ENCODE measurements at places on chromosomes 16 and 17.

- no peak for DNase-seq
Measured at GRCh38 chr17:16199093-16199492, 16.2 kb downstream of the NCOR1 start.

- DNase-seq, result no peak
Measured at GRCh38 chr17:43613917-43614316, 47.8 kb downstream of the MEOX1 start.

- no peak for DNase-seq
Measured at GRCh38 chr16:53886482-53887378, 182.8 kb downstream of the FTO start.

DNA sequence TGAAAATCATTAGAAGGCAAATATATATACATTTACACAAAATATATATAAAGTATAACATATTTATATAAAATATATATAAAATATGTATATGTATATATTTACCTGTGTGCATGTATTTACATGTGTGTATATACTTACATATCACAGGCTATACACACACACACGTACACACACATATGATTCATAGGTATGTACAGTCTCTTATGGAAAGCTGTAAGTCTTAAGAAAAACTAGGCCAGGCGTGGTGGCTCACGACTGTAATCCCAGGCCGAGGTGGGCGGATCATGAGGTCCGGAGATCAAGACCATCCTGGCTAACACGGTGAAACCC is 14.7 kb downstream of the TOM1L2 start:
- DNase-seq, result no peak

- no peak for DNase-seq
Measured at GRCh38 chr17:32161506-32162365, 19.4 kb downstream of the RHOT1 start.

DNA sequence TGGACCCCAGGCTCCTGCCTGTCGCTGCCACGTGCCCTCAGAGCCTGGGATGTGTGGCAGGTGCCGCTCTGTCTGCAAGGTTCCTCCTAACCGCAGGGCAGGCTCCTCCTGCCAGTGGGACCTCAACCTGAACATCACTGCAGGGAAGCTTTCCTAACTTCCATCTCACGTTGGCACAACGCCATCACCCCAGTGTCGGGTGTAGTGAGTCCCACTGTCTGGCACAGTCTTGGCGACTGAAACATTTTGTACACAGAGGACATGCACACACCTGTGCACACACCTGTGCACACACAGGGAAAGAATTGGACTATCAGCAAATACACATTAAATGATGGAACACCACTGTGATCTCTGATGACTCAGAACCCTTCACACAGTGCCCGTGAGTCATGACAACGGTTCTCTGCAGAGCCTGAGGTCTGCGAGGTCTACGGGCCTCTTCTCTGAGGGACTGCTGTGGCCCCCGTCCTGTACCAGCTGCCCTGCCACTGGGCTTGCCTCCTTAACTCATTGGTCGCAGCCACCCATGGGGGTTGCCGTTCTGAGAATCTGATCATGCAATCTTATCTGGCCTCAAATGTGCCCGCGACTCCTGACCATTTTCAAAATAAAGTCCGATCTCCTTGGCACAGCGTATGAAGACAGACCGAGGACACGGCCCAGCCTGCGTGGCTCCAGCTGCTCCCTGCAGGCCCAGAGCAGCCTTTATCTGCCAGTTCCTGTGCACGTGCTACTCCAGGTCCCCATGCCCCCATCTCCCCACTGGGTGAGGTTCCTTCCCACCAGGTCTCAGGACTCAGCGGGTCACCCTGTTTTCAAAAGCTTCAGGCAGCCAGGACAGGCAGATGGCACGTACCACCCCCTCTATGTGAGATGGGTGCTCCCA is 7.6 kb downstream of the CCDC57 start:
- no peak for DNase-seq

GRCh38 chr17:73984941-73985340 is 218.5 kb upstream of the RPL38 start:
- DNase-seq, result no peak

Measured in stimulated activated CD4-positive, alpha-beta T cell treated with anti-CD3 and anti-CD28 coated beads, TNF-alpha, amount 100 ng/mL, for 24 hours (primary cell).